ENCODE measurements at places on chromosomes 7 and 10. TPM values are rescaled to one million over a fixed set of nuclear protein-coding genes. Genes with fewer than 3 reads are reported as not detected.

GRCh38 chr7:155107126-155107525, 37.0 kb downstream of the HTR5A start:
- no peak for DNase-seq

The EPHA1 gene
- total RNA-seq = under 0.01 TPM

- peak; percentile 74 for DNase-seq
Observed at GRCh38 chr7:139771001-139771956, 6.5 kb downstream of the HIPK2 start.

- DNase-seq = no peak
Observed at GRCh38 chr10:121596689-121597503, 1.3 kb downstream of the FGFR2 start.

The EN2 gene
- under 0.01 TPM for total RNA-seq

DNA sequence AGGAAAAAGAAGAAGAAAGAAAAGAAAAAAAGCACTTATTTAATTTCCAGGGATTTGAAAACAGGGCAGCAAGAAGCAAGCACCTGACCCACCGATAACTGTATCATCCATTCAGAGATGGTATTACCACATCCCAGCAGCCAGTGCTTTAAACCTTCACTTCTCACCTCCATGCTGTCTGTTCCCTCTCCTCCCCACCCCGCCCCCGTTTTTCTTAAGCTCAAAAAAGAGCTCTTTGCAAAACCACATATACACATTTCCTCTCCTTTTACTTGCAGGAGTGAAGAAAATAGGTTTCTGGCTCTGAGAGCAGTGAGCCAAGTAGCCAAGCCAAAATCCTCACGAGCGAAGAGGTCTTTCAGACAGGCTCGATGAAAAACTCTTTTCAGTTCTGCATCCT, 2.2 kb downstream of the STOX1 start:
- DNase-seq = no peak

DNA sequence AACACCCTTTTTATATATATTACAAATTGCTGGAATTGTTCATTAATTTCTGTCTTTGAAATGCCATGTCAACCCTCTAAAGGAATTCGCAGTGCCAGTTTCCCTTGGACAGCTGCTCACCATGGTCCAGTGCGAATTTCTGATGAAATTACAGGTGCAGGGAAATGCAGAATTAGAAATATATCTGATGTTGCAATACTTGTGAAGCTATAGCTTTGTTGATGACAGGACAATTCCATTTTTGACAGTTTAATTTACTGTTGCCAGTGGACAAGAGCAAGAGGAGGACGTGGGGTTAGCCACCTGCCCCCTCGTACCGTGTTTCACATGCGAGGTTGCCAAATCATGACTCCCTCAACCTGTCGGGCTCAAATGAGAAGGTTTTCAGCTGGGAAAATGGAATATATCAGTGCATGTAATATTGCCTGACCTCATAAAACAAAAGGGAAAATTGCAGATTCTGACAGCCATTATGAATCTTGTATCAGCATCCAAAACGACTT, 140.6 kb downstream of the MGMT start:
- DNase-seq = no peak

- DNase-seq = no peak
Observed at GRCh38 chr7:16465469-16466361, at the start of gene SOSTDC1. SOSTDC1 (minus strand) TSS chr7:16465738; CDS start chr7:16465668, 70 bp downstream.

DNA sequence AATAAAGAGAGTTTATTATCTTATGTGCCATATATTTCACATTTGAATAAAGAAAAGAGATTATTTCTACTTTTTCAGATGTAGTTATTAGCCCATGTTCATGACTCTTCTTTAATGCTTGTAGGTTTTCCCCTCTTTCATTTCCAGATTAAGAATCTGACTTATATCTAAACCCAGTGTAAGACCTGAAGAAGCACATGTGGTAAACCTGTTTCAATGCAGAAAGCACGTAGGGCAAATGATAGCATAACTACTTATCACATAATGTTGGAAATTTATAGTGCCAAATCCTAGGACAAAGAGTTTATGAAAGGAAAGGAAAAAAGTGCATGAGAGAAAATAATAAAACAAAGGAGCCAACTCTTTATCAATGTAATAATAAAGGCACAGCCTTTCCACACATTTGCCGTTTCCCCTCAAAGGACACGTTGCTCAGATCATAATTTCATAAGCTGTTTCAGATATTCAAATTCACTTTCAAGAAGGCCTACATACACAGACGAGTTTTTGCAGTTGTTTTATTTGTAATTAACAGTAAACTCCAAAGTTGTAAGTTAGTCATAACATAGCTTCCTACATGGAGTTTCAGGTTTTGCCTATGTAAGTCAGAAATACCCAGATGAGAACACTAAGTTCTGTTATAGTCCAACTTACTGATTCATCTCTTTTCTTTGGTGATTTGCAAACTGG, 88.8 kb upstream of the MDFIC start:
- DNase-seq = peak; percentile 43

The AKR1C2 gene
- 22.7 TPM for total RNA-seq

GRCh38 chr10:8640878-8641277, 586.4 kb downstream of the GATA3 start:
- no peak for DNase-seq

The WAPL gene
- total RNA-seq = 34.8 TPM

GRCh38 chr7:36090976-36091873, 61.8 kb upstream of the EEPD1 start:
- no peak for DNase-seq

- peak; percentile 74 for DNase-seq
Observed at GRCh38 chr10:30186371-30186875, 127.0 kb upstream of the JCAD start.

The SORCS3 gene
- not detected for total RNA-seq

The TMEM229A gene
- not detected for total RNA-seq

GRCh38 chr10:95573964-95574604, 12.9 kb upstream of the SORBS1 start:
- DNase-seq = no peak

The ASB10 gene
- total RNA-seq = not detected

- DNase-seq = no peak
Observed at GRCh38 chr7:84412161-84412969, 217.8 kb upstream of the SEMA3A start.

Measured in dermis microvascular lymphatic vessel endothelial cell (primary cell).